ENCODE measurements at places on chromosomes 6 and 20.

DNA sequence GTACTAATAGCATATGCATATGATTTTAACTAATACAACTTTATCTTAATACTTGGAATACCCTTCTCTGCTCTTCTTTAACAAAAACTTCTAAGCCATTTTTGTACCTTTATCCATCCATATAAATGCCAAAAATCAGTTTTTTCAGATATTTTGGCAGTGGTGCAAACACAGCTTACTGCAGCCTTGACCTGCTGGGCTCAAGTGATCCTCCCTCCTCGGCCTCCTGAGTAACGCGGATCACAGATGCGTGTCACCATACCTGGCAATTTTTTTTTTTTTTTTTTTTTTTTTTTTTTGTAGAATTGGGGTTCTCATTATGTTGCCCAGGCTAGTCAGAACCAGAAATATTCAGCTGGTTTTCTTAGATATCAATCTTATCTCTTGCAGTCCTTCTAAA, 54.1 kb upstream of the SMIM29 start:
- no peak for DNase-seq

- DNase-seq = no peak
Measured at GRCh38 chr6:147839708-147840610, 331.5 kb downstream of the SAMD5 start.

- no peak for DNase-seq
Measured at GRCh38 chr6:19895866-19896692, 58.9 kb downstream of the ID4 start.

DNA sequence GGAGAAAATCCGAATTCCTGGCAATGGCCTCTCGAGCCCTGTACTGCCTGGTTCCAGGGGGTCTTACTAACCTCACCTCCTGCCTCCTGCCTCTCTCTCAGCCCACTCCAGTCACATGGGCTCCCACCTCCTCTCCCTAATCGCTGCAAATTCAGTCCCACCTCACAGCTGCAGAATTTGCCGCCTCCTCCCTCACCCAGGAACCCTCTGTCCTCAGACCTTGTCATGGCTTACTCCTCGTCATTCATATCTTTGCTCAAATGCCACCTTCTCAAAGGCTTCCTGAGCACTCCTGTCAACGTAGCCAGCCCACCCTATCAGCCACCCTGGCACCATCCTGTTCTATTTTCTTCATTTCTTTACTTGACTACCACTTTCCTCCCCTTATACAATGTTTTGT, 89.0 kb downstream of the SLC2A10 start:
- no peak for DNase-seq

DNA sequence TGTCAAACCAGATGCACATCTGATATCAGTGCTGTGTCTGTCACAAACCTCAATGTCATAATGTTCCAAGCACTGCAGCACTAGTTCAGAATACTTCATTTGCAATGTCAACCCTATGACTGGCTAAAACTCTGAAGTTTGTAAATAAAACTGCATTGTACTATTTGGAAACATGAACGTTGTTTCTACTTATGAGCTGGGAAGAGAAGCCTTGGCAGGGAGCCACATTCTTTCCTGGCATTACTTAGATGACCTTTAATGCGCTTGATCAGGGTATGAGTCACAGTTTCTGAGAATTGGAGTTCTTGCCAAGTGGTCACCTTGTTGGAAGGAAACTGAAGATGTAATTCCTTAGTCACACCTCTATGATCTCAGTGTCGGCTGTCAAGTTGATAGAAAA, 664.8 kb upstream of the MMS22L start:
- DNase-seq = peak; percentile 2

DNA sequence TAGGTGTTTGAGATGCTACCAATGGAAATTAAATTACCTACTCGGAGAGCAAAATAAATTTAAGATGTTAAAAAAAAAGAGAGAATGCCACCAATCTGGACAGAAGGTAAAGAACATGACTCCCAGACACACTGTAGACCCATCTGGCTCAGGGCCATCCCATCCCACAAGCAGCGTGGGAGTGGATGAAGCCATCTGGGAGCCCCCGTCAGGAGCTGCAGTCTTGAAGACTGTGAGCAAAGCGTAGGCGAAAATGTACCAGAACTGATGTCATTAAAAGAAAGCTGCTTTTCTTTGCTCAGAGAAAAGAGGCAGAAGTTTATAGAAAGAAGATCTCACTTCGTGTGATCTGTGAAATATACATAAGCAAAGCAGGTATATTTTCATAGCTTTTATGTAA, 815.7 kb downstream of the QKI start:
- no peak for DNase-seq

DNA sequence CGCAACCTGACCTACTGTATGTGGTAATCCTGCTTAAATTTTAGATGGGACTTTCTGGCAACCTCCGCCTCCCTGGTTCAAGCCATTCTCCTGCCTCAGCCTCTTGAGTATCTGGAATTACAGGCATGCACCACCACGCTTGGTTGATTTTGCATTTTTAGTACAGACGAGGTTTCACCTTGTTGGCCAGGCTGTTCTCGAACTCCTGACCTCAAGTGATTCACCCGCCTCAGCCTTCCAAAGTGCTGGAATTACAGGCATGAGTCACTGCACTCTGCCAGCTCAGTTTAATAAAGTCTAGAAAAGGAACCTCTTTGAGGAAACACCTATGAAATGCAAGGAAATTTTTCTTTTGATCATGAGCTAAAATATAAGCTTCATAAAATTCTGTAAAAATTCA, 9.0 kb upstream of the PLCB4 start:
- DNase-seq = no peak

GRCh38 chr6:83884523-83884922, 25.0 kb downstream of the CYB5R4 start:
- no peak for DNase-seq

DNA sequence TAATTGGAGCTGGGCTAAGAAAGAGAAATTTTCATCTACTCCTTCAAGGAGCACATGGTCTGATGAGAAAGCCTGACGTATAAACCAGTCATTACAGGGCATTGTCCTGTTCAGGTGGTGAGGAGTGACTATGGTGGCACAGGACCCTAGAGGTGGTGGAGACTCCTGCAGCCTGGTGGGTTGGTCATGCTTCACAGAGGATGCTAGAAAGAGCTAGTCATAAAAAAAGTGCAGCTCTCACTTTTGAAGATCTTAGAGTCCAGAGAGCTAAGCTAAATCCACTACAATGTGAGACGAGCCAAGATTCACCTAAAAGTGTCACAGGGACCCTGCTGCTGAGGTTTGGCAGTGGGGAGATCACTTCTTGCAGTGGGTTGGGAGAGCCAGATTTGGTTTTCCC, 9.8 kb upstream of the ZNF831 start:
- no peak for DNase-seq

GRCh38 chr6:101110814-101111213, 229.7 kb upstream of the ASCC3 start:
- DNase-seq = peak; percentile 10

GRCh38 chr6:168368936-168369335, 49.4 kb upstream of the DACT2 start:
- DNase-seq = no peak

- no peak for DNase-seq
Measured at GRCh38 chr6:42100029-42100901, 42.2 kb downstream of the C6orf132 start.

DNA sequence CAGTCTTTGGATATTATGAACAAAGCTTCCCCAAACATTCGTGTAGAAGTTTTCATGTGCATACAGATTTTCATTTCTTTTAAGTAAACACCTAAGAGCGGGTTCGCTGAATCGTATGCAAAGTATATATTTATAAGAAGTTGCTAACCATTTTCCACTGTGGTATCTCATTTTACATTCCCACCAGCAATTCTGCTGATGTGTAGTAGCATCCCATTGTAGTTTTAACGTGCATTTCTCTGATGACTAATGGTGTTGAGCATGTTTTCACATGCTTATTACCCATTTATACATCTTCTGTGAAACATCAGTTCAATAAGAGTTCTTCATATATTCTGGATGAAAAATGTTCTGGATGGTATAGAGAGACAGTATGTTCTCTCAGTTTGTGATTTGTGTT, 97.4 kb downstream of the IYD start:
- no peak for DNase-seq

- no peak for DNase-seq
Measured at GRCh38 chr20:6635034-6635736, 132.3 kb upstream of the BMP2 start.
